ENCODE measurements at places on chromosomes 16 and 17.

DNA sequence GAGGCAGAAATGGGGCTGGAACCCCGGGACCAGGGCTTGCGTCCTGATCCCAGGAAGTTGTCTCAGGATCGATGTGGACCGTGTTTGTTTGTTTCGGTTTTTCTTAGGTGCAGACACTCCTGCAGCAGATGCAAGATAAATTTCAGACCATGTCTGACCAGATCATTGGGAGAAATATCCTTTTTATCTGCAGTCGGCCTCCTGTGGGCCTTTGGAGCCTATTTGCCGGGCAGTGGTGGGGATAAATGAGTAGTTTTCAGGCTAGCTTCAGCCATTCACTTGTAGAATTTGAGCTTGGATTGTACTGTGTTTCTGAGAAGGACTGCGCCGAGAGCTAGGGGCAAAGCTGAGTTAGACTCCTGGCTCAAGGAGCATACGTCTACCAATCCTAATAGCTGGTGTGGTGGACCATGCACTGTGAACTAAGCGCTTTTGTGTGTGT lies 816 bp downstream of the HSBP1 start:
- DNase-seq: no peak

DNA sequence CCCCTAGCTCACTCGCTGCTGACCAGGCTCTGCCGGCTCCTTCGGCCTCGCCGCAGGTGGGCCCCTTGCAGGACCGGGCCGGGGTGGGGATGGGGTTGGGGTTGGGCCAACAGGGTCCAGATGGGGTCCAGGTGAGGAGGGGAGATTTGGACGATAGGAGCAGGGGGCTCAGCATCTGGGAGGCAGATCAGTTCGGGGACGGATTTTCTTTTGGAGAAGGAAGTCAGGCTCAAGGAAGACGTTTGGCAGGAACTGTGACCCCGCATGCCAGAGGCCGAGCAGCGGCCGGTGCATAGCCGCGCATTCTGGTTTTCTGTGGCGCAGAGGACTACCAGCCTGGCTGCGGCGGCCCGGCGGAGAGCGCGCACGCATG lies 845 bp upstream of the ALDOA start:
- no peak for DNase-seq

GRCh38 chr17:44304651-44305050 lies 3.8 kb upstream of the RUNDC3A start:
- DNase-seq: no peak

DNA sequence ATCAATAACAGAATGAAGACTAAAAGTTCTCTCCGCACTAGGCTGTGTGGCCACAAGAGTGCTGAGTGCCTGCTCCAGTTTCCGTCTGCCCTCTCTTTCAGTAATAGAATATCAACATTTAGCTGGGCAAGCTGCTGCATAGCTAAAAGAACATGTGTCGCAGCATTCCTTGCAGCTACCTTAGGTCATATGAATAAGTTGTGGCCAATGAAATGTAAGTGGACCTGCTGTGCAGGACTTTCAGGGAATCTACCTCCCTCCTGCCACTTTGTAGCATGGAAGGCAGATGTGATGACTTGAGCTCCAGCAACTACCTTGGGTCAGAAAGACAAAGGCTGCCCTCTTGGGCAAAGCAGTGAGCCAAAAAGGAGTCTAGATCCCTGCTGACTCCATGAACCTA lies 25.4 kb downstream of the SLC39A11 start:
- no peak for DNase-seq

- no peak for DNase-seq
Measured at GRCh38 chr16:74570412-74571301, 36.3 kb downstream of the GLG1 start.
